ENCODE measurements at places on chromosomes 5 and 9.

DNA sequence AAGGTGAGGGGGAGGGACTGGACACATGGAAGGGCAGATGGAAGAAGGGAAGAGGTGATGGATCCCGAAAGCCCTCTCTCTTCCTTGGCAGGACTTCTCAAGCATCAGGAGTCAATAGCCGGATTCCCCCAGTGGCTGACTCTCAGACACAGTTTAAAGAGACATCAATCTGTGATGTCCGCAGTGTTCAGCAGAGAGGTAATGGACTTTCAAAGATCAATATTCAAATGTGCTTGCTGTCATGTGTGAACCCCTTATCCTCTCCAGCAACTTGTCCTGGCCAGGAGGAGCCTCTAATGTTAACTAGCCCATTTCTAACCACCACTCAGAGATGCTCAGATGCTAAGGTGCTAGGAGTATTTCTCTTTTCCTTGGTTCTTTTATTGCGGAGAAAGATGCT lies 392.2 kb downstream of the IRX1 start:
- no peak for DNase-seq

DNA sequence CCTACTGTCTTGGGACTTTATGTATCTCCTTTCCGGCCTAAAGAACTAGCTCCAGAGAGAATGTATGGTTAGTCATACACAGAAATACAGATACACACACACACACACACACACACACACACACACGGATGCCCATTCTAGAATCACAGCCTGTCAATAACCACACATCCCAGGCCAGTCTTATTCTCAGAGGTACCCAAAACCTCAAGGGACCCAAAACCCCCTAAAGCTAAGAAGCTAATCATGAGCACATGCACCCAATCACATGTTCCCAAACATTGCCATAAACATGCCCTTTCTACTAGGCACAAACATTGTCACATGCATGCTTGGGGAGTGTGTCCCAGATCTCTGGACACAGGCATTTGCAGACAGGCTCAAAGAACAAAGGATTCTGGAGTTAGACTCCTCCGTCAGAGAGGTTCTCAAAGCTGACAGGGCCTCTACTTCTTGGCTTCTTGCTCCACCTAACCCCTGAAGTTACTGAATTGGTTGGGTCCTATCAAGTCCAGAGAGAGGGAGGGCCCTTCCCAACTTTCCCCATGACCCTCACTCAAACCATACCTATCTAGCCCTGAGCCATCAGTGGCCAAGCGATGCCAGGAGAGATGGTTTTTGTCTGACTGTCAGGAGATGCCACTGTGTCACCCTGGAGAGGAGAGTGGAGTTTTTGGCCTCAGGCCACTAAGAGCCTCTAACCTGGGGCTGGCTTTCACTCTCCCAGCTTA lies 78.7 kb downstream of the NRG2 start:
- DNase-seq: no peak

GRCh38 chr9:84823421-84824271 lies 154.1 kb downstream of the NTRK2 start:
- no peak for DNase-seq

DNA sequence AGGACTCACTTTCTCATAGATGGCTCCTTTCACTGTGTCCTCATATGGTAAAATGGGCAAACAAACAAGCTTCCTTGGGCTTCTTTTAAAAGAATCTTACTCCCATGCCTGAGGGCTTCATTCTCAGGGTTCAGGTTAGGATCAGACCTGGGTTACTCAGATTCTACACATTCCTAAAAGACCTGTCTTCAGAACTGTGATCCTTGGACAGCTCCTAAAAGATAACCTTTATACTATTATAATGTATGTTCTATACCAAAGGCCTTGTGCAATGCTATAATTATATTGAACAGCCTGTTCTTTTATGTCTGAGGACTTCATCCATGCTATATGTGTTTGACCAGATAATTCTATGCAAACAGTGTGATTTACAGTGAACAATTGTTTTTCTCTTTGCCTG lies 264.4 kb upstream of the CDH10 start:
- no peak for DNase-seq

DNA sequence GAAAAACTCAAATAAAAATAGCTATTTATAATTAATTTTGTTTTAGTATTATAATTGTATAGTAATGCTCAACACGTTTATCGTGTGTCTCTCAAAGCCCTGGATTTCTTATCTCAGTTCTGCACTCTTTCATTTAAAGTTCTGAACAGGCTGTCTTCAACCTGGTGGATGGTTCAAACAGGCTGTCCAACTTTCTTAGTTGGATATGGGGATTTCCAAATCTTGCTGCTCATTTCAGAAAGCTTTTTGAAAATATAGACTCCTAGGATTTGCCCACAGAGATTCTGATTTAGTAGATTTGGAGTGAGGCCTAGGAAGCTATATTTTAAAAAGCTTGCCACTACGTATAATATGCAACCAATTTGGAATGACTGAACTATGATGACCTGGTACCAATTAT lies 120.3 kb downstream of the GRIA1 start:
- no peak for DNase-seq

DNA sequence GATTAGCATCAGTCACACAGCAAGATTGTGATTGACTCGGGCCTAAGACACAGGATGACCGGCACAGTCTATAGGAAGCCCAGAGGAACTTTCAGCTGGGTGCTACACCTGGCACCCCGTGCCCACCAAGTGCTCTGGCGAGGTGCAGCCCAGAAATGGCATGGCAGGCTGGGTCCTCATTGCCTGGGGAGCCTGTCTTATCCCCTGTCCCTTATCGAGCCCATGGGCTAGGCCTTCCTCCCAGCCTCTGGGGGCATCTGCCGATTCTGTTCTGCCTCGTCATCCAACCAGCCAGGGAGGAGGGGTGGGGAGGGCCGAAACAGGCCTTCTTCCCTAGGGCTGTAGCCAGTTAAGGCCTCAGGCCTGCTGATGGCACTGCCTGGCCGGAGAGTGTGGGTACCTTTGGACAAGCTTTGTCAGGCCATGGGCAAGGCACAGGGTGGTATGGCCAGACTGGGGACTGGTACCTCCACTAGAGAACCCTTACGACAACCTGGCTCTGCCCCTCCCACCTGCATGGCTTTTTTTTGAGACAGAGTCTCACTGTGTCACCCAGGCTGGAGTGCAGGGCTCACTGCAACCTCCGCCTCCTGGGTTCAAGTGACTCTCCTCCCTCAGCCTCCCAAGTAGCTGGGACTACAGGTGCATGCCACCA lies 1.6 kb downstream of the GRK6 start:
- DNase-seq: peak; percentile 52

- DNase-seq: no peak
Observed at GRCh38 chr5:179820127-179820482, 600 bp upstream of the SQSTM1 start.
